ENCODE measurements at places on chromosomes 4 and X. TPM values are rescaled to one million over a fixed set of nuclear protein-coding genes. Genes with fewer than 3 reads are reported as not detected.

Gene DCAF8L2
- not detected for total RNA-seq

Gene DGAT2L6
- total RNA-seq: not detected

Gene SPANXD
- not detected for total RNA-seq

Gene LIAS
- 6.2 TPM for total RNA-seq

Gene PIR
- total RNA-seq: 13.7 TPM

Gene CCDC120
- 0.65 TPM for total RNA-seq

Gene SLC2A9
- total RNA-seq: 2.7 TPM

Gene NOX1
- total RNA-seq: not detected

Gene TCEAL8
- total RNA-seq: 150 TPM

Gene JCHAIN
- not detected for total RNA-seq

Gene UGT2B10
- total RNA-seq: not detected

Gene ITM2A
- total RNA-seq: not detected

Gene BEX2
- total RNA-seq: 0.18 TPM

Gene RBM47
- 3.2 TPM for total RNA-seq

Gene AREG
- total RNA-seq: not detected

Gene ETDA
- total RNA-seq: not detected

Gene PRDM8
- 11.9 TPM for total RNA-seq
